ENCODE measurements at places on chromosomes 4 and X.

- DNase-seq, result no peak
Observed at GRCh38 chr4:138241281-138242075, 671 bp downstream of the SLC7A11 start.

- no peak for DNase-seq
Observed at GRCh38 chr4:139901531-139902320, 236.1 kb downstream of the MGST2 start.

DNA sequence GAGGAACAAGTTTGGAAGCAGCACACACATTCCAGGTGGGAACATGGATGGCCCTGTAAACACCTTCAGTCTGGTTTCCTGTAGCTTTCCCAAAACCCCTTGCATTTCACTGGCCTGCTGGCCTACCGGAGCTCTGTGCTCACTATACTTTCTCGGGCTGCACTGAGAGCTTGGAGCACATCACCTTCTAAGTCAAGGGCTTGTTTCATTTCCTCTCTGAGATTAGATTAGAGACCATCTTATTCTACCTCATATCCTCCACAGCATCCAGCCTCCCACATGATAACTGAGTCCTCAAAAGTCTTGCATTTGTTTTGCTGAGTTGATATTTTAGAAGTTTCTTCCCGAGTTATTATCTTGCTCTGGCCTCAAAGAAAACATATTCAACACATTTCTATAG, 147.7 kb downstream of the RASL11B start:
- no peak for DNase-seq

GRCh38 chr4:131159261-131159660, 1989.8 kb upstream of the PCDH10 start:
- DNase-seq, result no peak

DNA sequence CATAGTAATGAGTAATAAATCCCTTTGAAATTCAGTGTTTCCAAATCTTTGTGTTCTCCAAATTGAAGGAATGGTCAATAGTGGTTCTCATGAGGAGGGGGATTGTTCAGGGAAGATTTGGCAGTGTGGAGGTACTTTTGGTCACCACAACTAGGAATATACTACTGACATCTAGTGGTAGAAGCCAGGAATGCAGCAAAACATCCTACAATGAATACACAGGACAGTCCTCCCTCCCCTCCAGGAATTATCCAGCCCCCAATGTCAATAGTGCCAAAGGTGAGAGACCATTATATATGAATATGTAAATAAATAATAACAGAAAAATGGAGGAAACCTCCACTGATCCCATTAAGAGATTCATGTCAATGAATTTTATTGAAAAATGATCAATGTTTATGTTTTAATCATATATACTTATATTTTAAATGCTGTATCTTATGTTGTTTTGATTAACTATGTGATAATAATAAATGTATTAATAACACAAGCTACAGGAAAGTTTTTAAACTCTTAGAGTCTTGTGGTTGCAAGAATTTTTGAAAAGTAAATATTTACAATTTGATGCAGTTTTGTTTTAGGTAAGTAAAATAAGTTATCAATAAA, 14.4 kb upstream of the FAM9A start:
- no peak for DNase-seq

- DNase-seq, result no peak
Observed at GRCh38 chrX:134909261-134909660, 81.5 kb upstream of the SMIM10 start.

- no peak for DNase-seq
Observed at GRCh38 chrX:135557344-135557743, 36.9 kb downstream of the INTS6L start.

GRCh38 chrX:111581086-111581485, 69.6 kb downstream of the SERTM2 start:
- DNase-seq, result no peak

GRCh38 chrX:117092641-117093040, 629.9 kb upstream of the CT83 start:
- DNase-seq, result no peak

DNA sequence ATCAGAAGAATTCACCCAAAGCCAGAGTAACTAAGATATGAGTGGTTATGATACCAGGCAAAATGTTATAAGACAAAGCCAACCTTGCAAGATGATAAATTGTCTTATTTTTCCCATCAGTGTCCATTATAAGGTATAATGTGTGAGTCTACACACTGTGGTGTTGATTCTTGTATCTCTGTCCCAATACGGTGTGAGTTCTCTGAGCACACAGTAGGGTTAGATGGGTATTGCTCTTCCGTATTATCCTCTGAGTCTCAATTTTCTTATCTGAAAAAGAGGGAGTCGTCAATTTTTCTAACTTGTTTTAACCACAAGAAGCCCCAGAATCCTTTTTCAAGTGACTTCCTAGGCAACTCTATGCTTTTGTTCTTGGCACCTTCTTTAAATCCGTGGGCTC, 69.9 kb downstream of the HMGB2 start:
- no peak for DNase-seq

GRCh38 chr4:155587766-155588165, 78.9 kb upstream of the GUCY1A1 start:
- DNase-seq, result no peak

DNA sequence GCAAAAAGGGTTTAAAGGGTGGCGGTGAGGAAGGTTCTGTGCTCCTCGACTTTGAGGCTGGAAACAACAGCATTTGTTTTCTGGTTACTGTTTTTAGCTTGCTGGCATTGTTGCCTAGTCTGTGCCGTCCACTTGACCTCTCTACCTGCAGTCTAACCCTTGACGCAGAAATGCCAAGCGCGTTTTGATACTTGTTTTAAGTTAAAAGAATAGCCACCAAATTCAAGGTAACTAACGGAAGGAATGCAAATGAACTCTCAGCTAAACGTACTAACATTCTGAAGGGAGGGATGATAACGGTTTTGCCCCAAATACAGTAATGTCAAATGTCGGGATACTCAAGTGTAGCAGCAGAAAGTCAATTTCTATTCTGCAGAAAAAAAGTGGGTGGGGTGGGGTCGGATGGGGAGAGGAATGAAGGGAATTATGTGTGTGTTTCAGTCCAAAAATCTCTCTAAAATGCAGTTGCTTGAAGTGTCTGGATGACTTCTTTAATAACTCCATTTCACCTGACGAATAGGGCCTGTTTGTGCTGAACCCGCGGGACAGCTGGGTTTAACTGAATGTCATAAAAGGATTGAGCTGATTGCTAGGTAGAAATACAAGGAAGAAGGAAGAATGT, 3.4 kb upstream of the NKX6-1 start:
- no peak for DNase-seq

DNA sequence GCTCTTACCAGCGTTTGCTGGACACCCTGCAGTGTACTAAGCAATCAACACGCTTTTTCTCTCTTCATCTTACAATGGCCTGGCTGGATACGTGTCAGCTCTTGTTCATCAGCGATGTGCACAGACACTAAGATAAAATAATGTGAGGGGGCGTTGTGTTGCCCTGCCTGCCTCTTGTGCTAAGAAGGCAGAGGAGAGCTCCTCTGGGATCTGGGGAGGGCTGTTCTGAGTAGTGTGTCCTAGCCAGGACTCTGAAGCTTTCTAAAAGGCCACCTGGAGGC, 49.7 kb downstream of the NELFA start:
- DNase-seq, result no peak

- no peak for DNase-seq
Observed at GRCh38 chr4:181711387-181711786, 531.8 kb upstream of the TENM3 start.

DNA sequence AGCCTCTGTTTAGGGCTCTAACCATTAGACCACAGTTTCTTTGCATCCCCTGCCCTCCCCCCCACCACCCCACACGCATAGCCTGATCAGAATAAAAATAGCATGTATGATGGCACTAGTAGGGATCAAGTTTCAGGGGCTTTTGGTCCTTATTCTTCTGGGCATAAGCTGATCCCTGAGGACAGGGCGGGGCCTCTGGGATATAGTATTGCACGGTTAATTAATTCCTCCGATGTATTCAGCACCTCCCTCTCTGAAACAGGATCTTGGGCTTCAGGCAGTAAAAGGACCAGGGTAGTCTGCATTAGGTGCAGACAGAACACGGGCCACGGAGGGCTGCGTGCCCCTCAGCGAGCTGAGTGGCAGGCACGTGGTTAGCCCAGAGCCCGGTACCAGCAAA, 57.1 kb downstream of the ELF4 start:
- no peak for DNase-seq
